ENCODE measurements at places on chromosomes 12 and 14. TPM values are rescaled to one million over a fixed set of nuclear protein-coding genes. Genes with fewer than 3 reads are reported as not detected.

The MYF6 gene
- total RNA-seq, result not detected

The TEX52 gene
- not detected for total RNA-seq

The DAAM1 gene
- total RNA-seq, result 12.6 TPM

The LUM gene
- 1,464 TPM for total RNA-seq

The LRRC43 gene
- 2.6 TPM for total RNA-seq

The OR10AD1 gene
- total RNA-seq, result not detected

The PLEKHG7 gene
- not detected for total RNA-seq

The TSHR gene
- not detected for total RNA-seq

Measured in smooth muscle cell of bladder (primary cell).